NCI-H2081 treated with DMSO at 0.1 percent for 48 hours (cell line): ENCODE measurements at places on chromosomes 6 and 20.

DNA sequence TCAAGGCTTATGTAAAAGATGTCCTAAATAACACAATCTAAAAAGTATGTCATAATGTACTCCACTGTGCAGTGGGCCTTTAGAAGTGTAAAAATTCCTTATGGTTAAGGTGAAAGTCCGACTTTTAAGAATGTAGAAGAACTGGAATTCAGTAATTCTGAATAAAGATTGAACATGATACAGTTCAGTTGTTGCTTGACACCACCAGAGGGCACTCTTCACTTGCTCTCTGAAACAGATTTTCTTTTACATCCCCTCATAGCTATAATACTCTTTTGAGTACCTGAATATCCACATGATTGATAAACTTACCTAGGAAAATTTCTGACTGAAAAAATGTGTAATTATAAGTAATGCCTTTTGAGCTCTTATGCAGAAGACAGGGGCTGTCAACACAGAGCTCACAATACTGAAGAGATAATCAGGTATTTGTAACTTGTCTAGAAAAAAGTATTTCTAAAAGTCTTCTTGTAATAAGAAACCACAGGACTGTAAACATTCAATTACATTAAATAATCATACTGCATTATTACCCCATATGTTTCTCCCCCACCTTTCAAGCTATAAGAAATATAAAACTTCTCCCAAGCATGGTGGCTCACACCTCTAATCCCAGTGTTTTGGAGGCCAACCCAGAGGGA lies 92.1 kb downstream of the POPDC3 start:
- peak; percentile 15 for DNase-seq

GRCh38 chr6:112218563-112218962 lies 35.8 kb downstream of the LAMA4 start:
- DNase-seq, result no peak

- no peak for DNase-seq
These were observed 15.6 kb upstream of the CD109 start for GRCh38 chr6:73680289-73680918.

- no peak for DNase-seq
These were observed 152.8 kb downstream of the ATXN1 start for GRCh38 chr6:16608444-16608843.

GRCh38 chr6:75761489-75761888 lies 12.4 kb downstream of the MYO6 start:
- DNase-seq, result no peak
